ENCODE measurements at places on chromosomes 13 and 19. TPM values are rescaled to one million over a fixed set of nuclear protein-coding genes. Genes with fewer than 3 reads are reported as not detected.

GRCh38 chr19:33406521-33407139, 33.1 kb downstream of the CEBPG start:
- H3K4me3 ChIP-seq: no peak overlapping the region
- H3K36me3 ChIP-seq: no peaks in the 10 kb centered on the region
- peak; percentile 78 for DNase-seq
- H3K27ac ChIP-seq: no peak overlapping the region
- H3K4me1 ChIP-seq: no peaks in the 10 kb centered on the region

DNA sequence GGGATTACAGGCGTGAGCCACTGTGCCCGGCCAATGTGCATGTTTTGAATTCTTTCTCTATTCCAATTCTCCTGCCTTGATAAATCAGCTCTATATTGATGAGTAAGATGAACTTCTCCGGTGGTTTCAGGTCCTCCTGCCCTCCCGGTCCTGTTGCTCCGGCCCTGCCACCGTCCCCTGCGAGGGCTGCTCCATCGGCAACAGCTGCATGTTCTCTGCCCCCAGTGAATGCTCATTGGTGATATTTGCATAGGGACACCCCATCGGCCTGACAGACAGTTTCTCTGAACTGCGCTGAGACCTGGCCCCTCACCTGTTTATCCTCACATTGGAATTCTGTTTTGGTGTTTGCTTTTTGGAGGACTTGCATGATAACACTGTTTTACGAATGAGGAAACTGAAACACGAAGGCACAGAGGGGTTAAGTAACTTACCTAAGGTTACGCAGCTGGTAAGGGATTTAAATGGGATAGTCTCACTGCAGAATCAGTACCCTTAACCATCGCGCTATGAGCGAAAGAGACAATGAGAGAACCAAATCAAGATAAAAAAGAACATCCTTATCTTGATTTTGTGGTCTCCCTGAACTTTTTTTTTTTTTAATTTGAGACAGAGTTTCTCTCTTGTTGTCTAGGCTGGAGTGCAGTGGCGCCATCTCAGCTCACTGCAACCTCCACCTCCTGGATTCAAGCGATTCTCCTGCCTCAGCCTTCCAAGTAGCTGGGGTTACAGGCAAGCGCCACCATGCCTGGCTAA, 32.2 kb downstream of the ZNF557 start:
- no peaks in the 10 kb centered on the region for H3K36me3 ChIP-seq
- no peak overlapping the region for H3K4me3 ChIP-seq
- no peak overlapping the region for H3K27ac ChIP-seq
- no peaks in the 10 kb centered on the region for H3K4me1 ChIP-seq

DNA sequence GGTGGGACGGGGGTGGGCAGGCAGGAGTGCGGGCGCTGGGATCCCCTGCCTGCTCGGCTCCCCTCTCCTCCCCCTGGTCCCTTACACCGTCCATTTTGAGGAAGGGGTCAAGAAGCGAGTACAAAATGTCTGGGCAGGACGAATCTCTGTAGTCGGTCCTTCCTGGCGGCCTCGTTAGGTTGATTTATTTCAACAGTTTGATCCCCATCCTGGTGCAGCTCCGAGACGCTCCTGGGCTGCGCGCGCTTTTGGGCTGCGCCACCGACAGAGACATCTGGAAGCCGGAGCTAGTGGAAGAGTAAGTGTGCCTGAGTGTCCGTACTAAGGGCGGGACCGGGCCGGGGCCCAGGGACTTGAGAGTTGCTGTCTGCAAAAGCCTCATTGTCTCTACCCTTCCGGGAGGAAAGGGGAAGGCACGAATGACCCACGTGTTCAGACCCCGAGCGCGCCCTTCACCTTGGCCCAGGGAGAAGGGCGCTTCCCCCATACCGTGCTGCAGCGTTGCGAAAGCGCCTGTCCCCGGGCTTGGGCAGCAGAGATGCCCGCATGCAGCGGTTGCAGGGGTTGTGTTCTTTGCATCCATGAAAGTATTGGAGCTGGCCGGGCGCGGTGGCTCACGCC, 1.8 kb downstream of the ZNF114 start:
- no peaks in the 10 kb centered on the region for H3K36me3 ChIP-seq
- no peaks in the 10 kb centered on the region for H3K27me3 ChIP-seq
- H3K4me3 ChIP-seq: peak overlapping the region; percentile 40
- peaks cover 6% of the 10 kb centered on the region for H3K4me1 ChIP-seq

DNA sequence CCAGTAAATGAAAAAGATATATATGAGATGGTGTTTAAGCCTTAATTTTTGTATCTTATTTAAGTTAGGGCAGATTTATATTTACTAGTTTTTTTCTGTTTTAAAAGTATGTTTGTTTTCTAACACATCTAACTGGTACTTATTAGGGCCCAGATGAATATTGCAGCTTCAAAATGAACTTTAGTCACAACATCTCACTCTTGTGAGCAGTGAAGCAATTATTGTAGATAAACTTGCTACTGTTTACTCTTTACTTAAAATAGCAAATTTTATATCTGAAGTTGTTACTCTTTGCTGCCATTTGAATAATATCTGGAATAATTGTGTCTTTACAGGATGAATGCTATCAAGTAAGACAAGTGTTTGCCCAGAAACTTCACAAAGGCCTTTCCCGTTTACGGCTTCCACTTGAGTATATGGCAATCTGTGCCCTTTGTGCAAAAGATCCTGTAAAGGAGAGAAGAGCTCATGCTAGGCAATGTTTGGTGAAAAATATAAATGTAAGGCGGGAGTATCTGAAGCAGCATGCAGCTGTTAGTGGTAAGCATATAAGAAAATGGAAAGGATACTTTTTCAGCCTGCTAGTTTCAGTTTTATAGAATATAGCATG, 166.8 kb downstream of the PDS5B start:
- H3K36me3 ChIP-seq: no peaks in the 10 kb centered on the region
- H3K4me3 ChIP-seq: no peak overlapping the region
- H3K27ac ChIP-seq: no peak overlapping the region
- no peak for DNase-seq

- no peak overlapping the region for H3K27ac ChIP-seq
- no peaks in the 10 kb centered on the region for H3K27me3 ChIP-seq
- no peaks in the 10 kb centered on the region for H3K36me3 ChIP-seq
- no peaks in the 10 kb centered on the region for H3K4me1 ChIP-seq
- no peak for DNase-seq
Measured at GRCh38 chr19:39754971-39755370, 17.1 kb upstream of the CLC start.

DNA sequence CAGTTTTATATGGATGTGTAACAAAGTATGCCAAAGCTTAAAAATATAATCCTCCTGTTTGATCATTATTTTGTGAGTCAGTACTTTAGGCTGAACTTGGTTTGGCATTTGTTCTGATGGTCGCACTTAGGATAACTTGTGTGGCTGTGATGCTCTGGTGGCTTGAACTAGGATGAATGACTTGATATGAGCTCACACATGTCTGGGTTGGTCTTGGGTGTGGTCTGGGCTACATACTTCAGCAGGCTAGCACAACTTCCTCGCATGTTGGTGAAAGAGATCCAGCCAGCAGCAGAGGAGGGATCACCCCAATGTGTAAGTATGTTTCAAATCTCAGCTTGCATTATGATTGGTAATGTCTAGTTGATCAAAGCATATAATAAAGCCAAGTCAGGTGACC, 969.1 kb upstream of the PCDH9 start:
- no peak overlapping the region for H3K4me3 ChIP-seq
- no peak overlapping the region for H3K27ac ChIP-seq
- H3K27me3 ChIP-seq: no peaks in the 10 kb centered on the region

DNA sequence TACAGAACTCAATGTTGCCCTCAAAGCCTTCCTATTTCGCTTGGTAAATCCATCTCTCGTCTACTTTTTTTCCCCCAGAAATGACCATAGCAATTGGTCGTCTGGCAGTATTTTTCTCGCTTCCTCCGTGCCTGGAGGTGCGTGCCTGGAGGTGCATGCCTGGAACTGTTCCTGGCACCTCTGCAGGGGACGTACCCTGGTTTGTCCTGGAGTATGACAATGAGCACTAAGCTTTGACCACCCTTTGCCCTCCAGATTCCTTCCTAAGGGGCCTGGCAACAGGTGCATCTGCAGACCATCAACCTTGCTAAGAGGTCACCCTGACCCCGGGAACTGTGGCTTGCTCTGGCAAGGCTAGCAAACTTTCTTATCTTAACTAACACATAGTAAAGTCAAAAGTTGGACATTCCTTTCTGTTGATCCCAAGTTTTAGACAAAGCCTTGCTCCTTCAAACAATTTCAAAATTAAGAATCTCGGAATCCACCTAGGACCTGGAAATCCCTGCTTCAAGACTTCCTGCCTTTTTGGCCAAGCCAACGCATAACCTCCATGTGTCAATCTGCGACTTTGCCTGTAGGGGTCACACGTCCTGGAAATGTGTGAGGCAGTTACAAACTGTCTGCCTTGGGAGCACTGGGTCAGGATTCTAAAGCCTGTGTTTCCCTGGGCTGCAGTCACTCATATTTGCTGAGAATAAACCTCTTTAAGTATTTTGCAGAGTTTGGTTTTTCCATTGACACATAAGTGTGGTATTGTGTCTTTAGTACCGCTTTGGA, 28.8 kb upstream of the TUBGCP3 start:
- no peaks in the 10 kb centered on the region for H3K27me3 ChIP-seq
- no peaks in the 10 kb centered on the region for H3K4me1 ChIP-seq
- H3K27ac ChIP-seq: no peak overlapping the region
- no peak for DNase-seq

Gene WASF3
- total RNA-seq: 5.9 TPM

Gene RNASEH2B
- 101 TPM for total RNA-seq

DNA sequence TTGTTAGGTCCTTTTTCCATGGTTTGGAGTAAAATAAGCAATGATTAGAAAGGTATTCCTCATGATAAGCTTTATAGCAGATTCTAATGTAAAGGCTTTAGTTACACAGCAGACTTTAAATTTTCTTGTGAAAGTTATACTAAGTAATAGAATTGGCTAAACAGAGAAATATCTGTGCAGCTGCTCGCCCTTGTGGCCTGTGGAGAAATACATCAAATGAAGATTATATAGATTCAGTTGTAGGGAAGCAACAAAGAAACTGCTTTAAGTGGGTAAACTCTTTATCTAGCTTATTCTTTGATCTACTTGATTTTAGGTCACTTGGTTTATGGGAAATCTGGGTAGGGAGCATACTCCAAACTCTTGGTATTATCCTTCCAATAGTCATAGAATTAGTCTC, 1269.7 kb upstream of the SPRY2 start:
- H3K27ac ChIP-seq: no peak overlapping the region
- no peak for DNase-seq
- no peaks in the 10 kb centered on the region for H3K27me3 ChIP-seq

Gene C19orf18
- total RNA-seq: not detected

GRCh38 chr13:70747262-70747661, 639.0 kb upstream of the KLHL1 start:
- H3K27me3 ChIP-seq: no peaks in the 10 kb centered on the region
- no peaks in the 10 kb centered on the region for H3K36me3 ChIP-seq
- H3K4me1 ChIP-seq: no peaks in the 10 kb centered on the region
- no peak overlapping the region for H3K27ac ChIP-seq
- DNase-seq: no peak
- no peak overlapping the region for H3K4me3 ChIP-seq

DNA sequence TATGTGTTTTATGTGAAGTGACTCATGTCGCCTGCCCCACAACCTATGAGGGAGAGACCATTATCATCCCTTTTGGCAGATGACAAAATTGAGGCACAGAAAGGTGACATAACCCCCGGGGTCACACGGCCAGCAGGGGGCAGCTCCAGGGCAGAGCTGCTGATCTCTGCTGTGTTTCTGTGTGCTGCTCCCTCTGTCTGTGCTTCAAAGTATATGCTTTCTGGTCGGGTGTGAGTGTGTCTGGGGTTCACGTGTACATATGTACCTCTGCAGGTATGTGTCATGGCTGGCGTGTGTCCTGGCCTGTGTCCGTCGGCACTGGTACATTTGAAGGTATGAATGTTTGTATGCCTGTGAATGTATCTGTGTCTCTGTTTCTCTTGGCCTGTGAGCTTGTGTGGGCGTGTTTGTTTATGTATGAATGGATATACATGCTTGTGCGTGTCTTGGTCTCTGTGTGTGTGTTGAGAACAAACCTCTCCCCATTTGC, 7.1 kb downstream of the LIPE start:
- no peak overlapping the region for H3K4me3 ChIP-seq
- no peaks in the 10 kb centered on the region for H3K36me3 ChIP-seq
- H3K4me1 ChIP-seq: peaks cover 6% of the 10 kb centered on the region
- no peak for DNase-seq
- no peaks in the 10 kb centered on the region for H3K27me3 ChIP-seq
- peak overlapping the region; percentile 37 for H3K27ac ChIP-seq

Gene CEACAM8
- total RNA-seq: 0.51 TPM

DNA sequence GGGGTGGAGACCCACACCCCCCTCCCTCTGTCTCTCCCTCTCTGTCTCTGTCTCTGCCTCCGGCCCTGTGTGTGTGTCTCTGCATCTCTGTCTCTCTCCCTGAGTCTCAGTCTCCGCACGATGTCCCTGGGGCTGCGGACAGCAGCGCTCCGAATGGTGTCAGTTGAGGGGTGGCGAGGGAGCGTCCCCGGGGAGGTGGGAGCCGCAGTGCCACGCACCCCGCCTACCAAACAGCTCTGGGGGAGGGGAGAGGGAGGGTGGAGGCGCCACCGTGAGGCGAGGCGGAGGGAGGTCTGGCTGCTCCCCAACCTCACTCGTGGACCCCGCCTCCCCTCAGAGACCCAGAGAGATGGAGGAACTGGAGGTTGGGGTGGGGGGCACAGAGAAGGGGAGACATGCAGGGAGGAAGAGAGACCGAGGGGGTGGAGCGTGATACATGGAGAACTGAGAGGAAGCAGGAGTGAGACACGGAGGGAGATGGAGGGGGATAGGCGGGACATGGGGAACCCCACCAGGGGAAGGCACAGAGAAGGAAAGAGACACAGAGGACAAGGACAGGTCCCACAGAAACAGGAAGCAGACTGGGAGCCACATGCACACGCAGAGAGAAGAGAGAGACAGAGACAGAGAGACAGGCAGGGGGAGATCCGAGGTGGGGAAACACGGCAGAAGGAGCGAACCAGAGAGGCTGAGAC, 7.2 kb downstream of the ERFL start:
- H3K4me1 ChIP-seq: no peaks in the 10 kb centered on the region
- no peaks in the 10 kb centered on the region for H3K36me3 ChIP-seq
- H3K4me3 ChIP-seq: no peak overlapping the region
- no peak overlapping the region for H3K27ac ChIP-seq
- peaks cover 43% of the 10 kb centered on the region for H3K27me3 ChIP-seq
- DNase-seq: no peak

DNA sequence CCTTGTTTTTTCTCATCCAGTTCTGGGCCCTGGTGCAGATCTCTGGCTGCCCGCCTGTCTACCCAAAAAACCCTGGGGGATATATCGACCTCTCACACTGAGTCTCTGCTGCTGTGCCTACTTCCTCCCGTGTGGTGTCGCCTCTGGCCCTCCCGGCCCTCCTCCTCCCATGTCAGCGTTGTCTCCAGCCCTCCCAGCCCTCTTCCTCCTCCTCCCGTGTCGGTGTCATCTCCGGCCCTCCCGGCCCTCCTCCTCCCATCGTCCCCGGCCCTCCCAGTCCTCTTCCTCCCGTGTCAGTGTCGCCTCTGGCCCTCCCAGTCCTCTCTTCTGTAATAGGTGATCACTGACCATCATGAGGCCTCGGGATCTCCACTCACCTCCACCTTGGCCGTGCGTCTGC, 81.8 kb downstream of the GPR12 start:
- H3K36me3 ChIP-seq: no peaks in the 10 kb centered on the region
- H3K4me1 ChIP-seq: no peaks in the 10 kb centered on the region
- no peaks in the 10 kb centered on the region for H3K27me3 ChIP-seq
- H3K4me3 ChIP-seq: no peak overlapping the region
- H3K27ac ChIP-seq: no peak overlapping the region
- DNase-seq: no peak

All from uterus (tissue), 4 donors.